ENCODE measurements at places on chromosomes 1 and 21. TPM values are rescaled to one million over a fixed set of nuclear protein-coding genes. Genes with fewer than 3 reads are reported as not detected.

DNA sequence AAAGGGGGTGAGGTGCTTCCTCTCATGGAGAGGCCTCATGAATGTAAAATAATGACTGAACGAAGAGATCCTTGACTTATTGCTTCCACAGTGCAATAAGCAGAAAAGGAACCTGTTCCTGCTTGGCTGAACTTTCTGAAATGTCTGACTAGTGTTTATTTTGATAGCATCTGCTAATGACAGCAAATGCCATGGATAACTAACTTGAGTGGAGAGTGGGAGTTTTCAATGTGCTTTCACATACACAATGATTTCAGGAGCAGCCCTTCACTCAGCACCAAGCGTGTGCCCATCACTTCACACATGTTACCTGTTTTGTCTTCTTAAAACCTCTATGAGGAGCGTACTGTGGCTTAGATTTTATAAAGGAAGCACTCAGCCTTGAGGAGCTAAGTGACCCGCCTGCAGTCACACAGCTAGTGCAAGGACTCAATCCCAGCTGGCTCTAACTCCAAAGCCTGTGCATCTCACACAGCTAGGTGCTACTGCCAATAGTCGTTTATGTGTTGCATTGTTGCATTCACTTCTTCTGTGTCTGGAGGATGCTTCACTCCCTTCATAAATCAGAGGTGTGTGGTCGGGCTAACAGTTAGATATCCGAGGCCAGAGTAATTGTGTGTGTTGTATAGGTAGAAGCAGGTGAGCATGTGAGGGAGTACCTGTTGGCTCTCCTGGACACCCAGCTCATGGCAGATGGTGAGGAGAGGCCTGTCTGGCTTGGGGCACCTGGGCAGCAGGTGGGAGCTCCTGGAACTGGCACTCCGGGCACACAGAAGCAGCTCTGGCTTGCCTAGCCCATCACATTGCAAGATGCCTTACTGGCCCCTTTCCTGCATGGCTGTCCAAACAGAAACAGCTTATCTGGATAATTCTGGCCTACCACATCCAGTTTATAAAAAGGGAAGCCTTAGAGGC is 12.8 kb downstream of the CASQ2 start:
- no peak for DNase-seq

- no peak for DNase-seq
These were observed 25.0 kb downstream of the KANK4 start for GRCh38 chr1:62294261-62294660.

DNA sequence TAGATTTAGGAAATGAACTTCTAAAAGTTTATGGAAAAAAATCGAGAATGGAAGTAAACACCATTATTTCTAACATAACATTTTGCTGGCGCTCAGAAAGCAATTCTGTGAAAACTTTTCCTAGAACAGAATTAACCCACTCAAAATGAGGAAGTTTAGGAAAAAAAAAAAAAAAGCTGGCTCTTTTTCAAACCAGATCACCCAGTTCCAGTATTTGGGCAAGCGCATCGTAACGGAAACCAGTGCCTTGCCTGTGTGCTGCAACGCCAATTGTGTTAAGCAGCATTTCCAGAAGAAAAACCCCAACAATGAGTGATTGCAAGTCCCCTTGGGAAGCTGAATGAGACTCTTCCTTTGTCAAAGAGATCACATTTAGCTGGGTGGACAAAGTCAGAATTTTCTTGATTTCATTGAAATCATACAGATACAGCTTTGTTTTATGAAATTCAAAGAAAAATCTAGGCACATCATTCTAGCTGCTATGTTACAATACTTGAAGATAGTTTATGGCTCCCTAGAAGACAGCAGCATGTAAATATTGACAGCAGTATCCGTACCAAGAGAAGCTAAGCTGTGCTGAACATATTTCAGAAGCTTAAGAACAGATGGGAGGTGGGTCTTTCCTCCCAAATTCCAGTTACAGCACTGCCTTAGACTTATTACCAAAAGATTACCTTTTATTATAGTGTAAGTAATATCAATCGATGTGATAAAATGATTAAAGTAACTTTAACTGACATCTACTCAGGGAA is 113.4 kb downstream of the ERG start:
- DNase-seq, result no peak

BCAR3 gene
- total RNA-seq, result 18.5 TPM

All from chondrocyte (in vitro differentiated cells).